ENCODE measurements at places on chromosomes 11 and 22. TPM values are rescaled to one million over a fixed set of nuclear protein-coding genes. Genes with fewer than 3 reads are reported as not detected.

DNA sequence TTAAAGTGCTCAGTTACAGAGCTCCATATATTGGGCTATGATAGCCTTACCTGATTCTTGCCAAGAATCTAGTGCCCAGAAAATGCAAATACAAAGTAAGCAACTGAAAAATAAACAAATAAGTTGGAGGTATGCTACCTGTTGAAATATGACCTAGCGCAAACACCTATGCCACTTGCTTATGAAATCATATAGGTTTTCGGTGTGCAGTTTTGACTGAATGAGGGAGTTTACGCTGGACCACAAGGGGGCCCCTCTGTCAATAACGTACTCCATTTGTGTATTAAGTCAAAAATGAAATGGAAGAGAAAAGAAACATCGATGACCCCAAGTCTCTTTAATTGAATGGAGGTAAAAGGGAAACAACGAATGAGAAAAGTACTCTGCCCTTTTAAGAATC is 84.9 kb upstream of the TRIM77 start:
- no peaks in the 10 kb centered on the region for H3K36me3 ChIP-seq
- no peaks in the 10 kb centered on the region for H3K27me3 ChIP-seq
- DNase-seq = no peak
- no peak overlapping the region for H3K27ac ChIP-seq
- H3K4me1 ChIP-seq = peaks cover 11% of the 10 kb centered on the region

- no peaks in the 10 kb centered on the region for H3K27me3 ChIP-seq
- peaks cover 53% of the 10 kb centered on the region for H3K36me3 ChIP-seq
- peaks cover 9% of the 10 kb centered on the region for H3K4me1 ChIP-seq
- no peak overlapping the region for H3K4me3 ChIP-seq
- no peak overlapping the region for H3K27ac ChIP-seq
Observed at GRCh38 chr11:65274735-65275682, 13.2 kb downstream of the POLA2 start.

DNA sequence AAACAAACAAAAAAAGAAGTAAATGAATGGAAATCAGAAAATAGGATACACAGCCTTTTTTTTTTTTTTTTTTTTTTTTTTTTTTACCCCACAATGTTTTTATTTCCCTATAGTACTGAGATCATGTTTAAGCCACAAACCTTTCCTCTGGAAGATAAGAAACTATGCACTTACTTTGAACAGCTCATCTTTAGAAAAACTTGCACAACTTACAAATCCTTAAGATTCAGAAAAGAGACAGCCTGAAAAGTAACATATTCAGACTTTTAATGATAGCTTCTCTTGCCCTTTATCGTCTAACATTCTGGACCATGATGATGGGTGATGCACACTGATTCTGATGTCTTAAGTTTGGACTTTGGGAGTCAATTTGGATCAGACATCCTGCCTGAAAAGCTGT is 80.3 kb downstream of the TNRC6B start:
- no peak for DNase-seq
- peak overlapping the region; percentile 21 for H3K27ac ChIP-seq
- H3K36me3 ChIP-seq = peaks cover 18% of the 10 kb centered on the region
- H3K4me1 ChIP-seq = no peaks in the 10 kb centered on the region

Gene TMPRSS13
- 1.1 TPM for total RNA-seq

Gene HEPACAM
- total RNA-seq = not detected

Gene SOX10
- 2.7 TPM for total RNA-seq

Gene CASP4
- total RNA-seq = 0.73 TPM

DNA sequence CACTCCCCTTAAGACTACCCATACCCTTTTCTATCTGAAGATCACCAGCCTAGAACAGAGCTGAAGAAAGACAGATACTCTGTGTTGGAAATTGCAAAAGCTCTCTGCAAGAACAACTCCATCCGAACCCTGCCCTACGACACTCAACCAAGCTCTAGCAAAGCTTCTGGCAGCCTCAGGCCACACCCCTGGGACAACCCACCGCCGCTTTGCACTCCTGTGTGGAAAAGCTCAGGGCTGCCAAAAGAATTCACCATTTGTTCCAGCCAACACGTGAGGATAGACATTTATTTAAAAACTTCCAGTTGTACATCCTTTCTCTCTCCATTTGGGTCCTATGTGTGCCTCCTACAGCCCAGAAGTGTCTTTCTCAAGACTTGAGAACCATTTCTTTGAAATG is 62.4 kb upstream of the CD5 start:
- H3K36me3 ChIP-seq = no peaks in the 10 kb centered on the region
- H3K4me1 ChIP-seq = peaks cover 14% of the 10 kb centered on the region
- no peak overlapping the region for H3K4me3 ChIP-seq
- no peak for DNase-seq

Gene SNAP29
- 14.7 TPM for total RNA-seq

Gene TTC38
- 29.2 TPM for total RNA-seq

Gene VWA5A
- 23.1 TPM for total RNA-seq

Gene SLC35E4
- total RNA-seq = 5.3 TPM

DNA sequence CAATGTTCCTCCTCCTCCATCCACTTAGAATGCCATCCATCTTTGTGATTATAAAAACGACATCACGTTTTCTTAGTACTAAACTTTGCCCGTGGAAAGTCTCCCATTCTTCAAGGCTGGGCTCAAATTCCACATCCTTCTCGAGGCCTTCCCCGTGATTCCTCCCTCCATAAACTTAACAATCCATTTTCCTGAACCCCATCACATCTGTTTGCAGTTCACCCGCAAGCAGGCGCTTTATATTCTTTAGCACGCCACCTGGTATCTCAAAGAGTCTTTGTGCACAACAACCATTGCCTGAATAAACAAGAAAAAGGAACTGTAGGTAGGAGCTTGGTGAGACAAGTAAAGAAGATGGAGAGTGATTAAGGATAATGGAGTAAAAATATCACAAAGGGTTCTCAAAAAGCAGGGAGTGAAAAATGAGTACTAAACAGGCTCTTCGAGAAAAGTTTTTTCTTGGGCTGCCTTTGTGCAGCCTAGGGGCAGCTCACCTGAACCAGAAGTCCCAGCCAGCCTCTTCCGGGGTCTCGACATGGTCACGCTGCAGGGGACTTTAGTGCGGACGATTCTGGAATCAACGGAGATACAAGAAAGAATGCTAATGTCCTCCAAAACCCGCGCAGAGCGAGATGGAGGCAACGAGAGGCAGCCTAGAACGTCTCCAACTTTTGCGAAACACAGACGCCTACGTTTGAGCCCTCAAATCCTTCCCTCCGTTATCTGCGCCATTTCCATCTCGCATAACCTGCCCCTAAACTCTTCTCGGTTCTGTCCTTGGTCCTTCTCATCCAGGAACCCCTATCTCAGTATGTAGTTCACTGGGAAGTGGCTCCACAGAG is 585 bp downstream of the THYN1 start:
- peak overlapping the region; percentile 87 for H3K27ac ChIP-seq
- peak overlapping the region; percentile 89 for H3K4me3 ChIP-seq

DNA sequence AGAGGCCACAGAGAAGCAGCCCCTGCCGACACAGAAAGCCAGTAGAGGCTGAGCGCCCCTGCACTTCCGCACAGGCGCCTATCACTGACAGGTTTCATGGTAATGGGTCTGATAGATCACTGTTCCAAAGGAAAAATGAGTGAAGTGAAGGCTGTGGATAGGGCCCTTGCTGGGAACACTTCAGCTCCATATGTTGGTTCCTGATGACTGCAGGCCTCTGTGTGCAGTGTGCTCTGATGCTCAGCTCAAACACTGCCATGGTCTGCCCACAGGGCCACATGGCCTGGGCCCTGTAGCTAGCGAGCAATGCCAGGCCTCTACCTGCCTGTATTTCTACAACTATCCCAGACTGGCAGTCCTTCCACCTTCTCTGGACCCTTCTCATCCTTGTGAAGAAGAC is 62.7 kb upstream of the CLTCL1 start:
- H3K36me3 ChIP-seq = peaks cover 50% of the 10 kb centered on the region
- H3K4me1 ChIP-seq = no peaks in the 10 kb centered on the region
- no peaks in the 10 kb centered on the region for H3K27me3 ChIP-seq
- H3K4me3 ChIP-seq = no peak overlapping the region
- no peak overlapping the region for H3K27ac ChIP-seq

DNA sequence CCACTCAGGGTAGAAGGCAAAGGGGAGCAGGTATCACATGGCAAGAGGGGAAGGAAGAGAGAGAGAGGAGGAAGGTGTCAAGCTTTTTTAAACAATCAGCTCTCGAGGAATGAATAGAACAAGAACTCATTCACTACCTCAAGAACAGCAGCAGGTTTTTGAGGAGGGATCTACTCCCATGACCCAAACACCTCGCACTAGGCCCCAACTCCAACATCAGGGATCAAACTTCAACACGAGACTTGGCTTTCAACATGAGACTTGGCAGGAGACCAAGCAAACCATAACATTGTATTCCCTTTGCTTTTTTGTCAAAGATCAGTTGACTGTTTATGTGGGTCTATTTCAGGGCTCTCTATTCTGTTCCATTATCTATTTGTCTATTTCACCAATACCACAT is 26.9 kb upstream of the APOBEC3A start:
- no peaks in the 10 kb centered on the region for H3K36me3 ChIP-seq
- no peaks in the 10 kb centered on the region for H3K27me3 ChIP-seq
- H3K27ac ChIP-seq = no peak overlapping the region
- H3K4me3 ChIP-seq = no peak overlapping the region
- peaks cover 3% of the 10 kb centered on the region for H3K4me1 ChIP-seq
- no peak for DNase-seq

Gene SCGB1D1
- total RNA-seq = not detected

DNA sequence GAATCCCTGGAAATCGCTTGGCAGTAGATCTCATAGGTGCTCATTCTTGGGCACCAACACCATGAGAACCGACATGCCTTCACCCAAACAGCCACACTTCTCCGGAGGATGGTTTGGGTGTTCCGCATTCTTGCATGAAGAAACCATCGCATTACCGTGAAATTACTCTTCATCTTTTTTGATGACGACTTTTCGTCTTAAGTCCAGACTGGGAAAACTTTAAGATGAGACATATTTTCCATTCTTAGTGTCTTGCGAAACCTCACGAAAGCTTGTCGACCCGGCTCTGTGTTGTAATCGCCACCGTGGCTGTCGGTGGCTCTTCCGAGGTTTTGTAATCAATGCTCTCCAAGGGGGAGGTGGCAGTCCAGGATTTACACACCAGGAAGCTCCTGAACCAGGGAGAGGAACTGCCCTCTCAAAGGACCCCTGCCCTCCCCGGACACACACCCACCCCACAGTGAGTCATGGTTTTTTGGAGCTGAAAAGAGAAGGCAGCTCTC is 1.7 kb downstream of the TOM1 start:
- H3K27ac ChIP-seq = no peak overlapping the region
- peaks cover 8% of the 10 kb centered on the region for H3K4me1 ChIP-seq
- peak overlapping the region; percentile 81 for H3K4me3 ChIP-seq
- H3K36me3 ChIP-seq = peaks cover 11% of the 10 kb centered on the region
- H3K27me3 ChIP-seq = no peaks in the 10 kb centered on the region
- no peak for DNase-seq

DNA sequence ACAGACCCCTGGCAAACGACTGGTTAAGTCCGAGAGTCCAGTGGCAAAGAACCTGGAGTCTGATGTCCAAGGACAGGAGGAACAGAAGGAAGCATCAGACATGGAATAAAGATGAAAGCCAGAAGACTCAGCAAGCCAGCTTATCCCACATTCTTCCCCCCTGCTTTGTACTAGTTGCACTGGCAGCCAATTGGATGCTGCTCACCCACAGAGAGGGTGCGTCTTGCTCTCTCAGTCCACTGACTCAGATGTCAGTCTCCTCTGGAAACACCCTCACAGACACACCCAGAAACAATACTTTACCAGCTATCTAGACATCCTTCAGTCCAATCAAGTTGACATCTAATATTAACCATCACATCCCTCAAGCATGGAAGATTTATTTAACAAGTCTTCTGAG is 1265.8 kb upstream of the CNTN5 start:
- H3K4me3 ChIP-seq = no peak overlapping the region
- DNase-seq = no peak
- no peaks in the 10 kb centered on the region for H3K27me3 ChIP-seq

Gene CST6
- total RNA-seq = 1.9 TPM

DNA sequence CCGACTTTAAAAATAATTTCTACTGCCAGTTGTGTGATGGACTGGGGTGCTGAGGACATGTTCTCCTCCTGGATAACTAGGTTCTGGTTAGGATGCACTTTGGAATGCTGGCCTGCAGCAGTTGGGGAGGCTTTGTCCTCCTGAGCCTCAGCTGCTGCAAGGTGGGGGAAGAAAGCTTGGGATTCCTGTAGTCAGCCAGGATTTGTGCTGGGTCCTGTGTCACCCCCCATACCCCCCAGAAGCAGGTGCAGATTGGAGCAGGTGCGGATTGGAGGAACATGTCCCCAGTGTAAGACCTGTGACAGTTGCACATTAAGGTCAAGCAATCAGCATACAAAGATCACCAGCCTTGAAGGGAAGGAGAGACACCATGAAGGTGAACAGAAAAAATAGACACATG is 51.1 kb downstream of the MED15 start:
- H3K4me3 ChIP-seq = no peak overlapping the region
- no peak for DNase-seq
- no peaks in the 10 kb centered on the region for H3K4me1 ChIP-seq
- H3K36me3 ChIP-seq = peaks cover 46% of the 10 kb centered on the region
- no peaks in the 10 kb centered on the region for H3K27me3 ChIP-seq

DNA sequence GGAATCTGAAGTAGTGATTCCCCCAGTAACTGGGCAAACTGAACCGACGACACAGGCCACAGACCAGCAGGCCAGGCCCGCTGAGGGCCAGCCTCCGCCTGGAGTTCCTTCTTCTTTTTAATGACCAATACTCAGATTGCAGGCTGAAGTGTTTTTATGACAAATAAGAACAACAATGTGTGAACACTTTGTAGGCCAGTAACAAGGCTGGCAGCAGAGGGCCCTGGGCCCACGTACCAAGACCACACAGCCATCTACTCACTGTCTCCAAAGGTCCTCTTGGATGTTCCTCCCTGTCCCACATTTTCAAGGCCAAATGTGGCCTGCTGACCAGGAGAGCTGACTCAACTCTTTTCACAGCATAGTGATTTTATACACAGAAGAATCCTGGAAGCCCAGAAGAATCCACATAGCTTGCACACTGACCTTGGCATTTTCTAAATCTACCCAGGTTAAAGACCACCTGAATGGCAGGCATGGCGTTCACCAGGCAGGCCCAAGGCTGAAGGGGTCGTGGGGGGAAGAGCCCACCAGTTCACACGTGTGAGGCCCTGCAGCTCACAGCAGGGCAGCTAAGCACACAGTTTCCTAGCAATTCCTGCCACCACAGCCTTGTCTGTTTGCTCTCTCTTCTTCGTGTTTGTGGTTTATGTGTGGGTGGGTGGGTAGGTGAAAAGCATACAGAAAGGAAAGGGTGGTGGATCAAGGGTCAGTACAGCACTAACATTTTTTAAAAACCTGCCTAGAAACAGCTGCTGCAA is 13.3 kb downstream of the SMCO4 start:
- H3K27ac ChIP-seq = peak overlapping the region; percentile 78
- peaks cover 13% of the 10 kb centered on the region for H3K36me3 ChIP-seq
- H3K4me1 ChIP-seq = peaks cover 61% of the 10 kb centered on the region
- no peak for DNase-seq
- H3K27me3 ChIP-seq = no peaks in the 10 kb centered on the region

- no peaks in the 10 kb centered on the region for H3K27me3 ChIP-seq
- no peak for DNase-seq
- no peak overlapping the region for H3K27ac ChIP-seq
- no peaks in the 10 kb centered on the region for H3K4me1 ChIP-seq
- no peak overlapping the region for H3K4me3 ChIP-seq
- H3K36me3 ChIP-seq = peaks cover 16% of the 10 kb centered on the region
Observed at GRCh38 chr22:48829908-48830307, 997.8 kb downstream of the BRD1 start.

Gene CHADL
- 1.5 TPM for total RNA-seq

Gene CDC42EP2
- 15.2 TPM for total RNA-seq
